Femur (tissue), 1 donor: ENCODE measurements at places on chromosomes 2 and 18.

GRCh38 chr2:222969491-222969890 is 82.5 kb upstream of the KCNE4 start:
- no peak for DNase-seq

- no peak for DNase-seq
These were observed 40.4 kb upstream of the SELENOI start for GRCh38 chr2:26305540-26305939.

- no peak for DNase-seq
These were observed 110.4 kb upstream of the VRK2 start for GRCh38 chr2:57936216-57936615.

DNA sequence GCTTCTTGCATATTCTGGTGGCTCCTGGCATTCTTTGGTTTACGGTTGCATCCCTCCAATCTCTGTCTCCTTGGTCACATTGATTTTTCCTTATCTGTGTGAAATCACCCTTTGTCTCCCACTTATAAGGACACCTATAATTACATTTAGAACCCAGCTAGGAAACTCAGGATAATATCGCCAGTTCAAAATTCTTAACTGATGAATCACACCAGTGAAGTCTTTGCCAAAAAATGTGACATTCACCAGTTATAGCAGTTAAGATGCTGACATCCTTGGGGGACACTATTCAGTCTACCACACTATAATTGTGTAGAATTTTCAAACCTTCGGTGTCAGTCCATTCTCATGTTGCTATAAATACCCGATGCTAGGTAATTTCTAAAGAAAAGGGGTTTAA is 320.2 kb downstream of the TMX3 start:
- DNase-seq, result no peak

- DNase-seq, result no peak
These were observed 13.2 kb downstream of the ITGB1BP1 start for GRCh38 chr2:9410108-9410507.

- no peak for DNase-seq
These were observed 225.0 kb downstream of the FHOD3 start for GRCh38 chr18:36522509-36522908.

- no peak for DNase-seq
These were observed 22.0 kb downstream of the RHOB start for GRCh38 chr2:20468549-20469500.

DNA sequence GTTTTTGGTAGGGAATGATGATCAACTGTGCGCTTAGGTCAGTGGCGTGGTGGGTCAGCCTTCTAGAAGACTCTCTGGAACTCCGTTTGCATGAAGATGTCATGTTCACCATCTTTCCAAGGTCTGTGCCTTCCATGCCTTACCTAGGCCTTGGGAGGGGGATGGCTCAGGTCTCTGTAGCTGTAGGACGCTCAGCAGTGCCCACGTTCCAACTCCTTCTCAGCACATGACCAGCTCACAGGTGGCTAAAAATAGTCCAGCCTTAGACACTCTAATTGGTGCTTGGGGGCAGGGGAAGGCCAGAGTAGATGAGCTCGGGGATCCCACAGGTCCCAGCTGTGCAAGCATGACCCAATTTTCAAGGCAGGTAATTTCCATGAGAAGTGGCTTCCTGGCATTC is 42.3 kb upstream of the TEX51 start:
- no peak for DNase-seq

GRCh38 chr2:153823880-153824279 is 47.8 kb upstream of the GALNT13 start:
- DNase-seq, result no peak

DNA sequence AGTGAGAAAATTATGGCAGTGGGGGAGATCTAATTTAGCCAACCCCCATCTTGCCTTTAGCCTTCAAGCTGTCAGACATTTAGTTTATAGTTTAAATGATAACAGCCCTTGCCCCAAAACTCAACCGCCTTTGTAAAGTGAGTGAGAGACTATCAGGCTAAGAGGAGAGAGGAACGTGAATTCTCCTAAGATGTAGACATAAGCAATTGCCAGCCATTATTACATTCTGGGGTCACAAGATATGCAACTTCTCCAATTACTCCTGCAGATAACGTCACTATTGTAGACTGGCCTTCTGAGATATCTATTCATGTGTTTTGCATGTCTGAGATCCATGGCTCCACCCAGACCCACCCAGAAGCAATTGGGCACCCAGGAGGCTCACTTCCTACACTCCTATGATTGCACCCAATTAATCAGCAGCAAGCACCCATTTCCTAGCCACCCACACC is 307.3 kb downstream of the NBAS start:
- DNase-seq, result no peak
